Ureter (tissue), 1 donor: ENCODE measurements at places on chromosomes 1 and 21. TPM values are rescaled to one million over a fixed set of nuclear protein-coding genes. Genes with fewer than 3 reads are reported as not detected.

DNA sequence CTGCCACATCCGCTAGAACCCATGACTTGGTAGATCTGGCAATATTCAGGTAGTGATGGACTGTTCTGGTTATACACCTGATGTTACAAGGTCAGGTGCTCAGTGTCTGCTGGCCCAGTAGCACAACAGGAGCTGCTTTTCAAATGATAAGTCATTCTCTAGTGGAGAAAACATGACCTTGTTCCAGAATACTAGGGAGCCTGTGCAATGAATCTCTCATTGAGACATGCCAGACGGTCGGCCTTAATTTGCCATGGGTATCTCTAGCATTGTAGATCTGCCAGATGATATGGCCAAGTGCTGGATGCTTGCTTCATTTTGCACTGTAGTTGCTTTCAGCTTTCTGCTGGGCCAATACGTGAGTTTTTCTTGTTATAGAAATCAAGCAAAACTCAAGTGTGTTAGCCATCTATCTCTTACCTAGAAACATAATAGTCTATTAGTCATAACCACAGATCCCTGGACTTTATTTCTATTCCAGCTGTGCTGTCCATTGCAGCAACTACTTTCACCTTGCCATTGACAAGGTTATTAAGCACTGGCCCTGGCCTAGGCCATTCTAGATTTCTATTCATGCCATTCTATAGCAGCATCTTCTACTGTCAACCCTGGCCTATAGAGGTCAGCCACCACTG, 13.9 kb upstream of the CENPF start:
- DNase-seq, result no peak

DSCAM gene
- total RNA-seq, result not detected

- DNase-seq, result no peak
Measured at GRCh38 chr21:18370301-18370700, 33.3 kb downstream of the TMPRSS15 start.

ARMH1 gene
- total RNA-seq, result 3.0 TPM

- DNase-seq, result no peak
Measured at GRCh38 chr1:183859119-183859518, 54.2 kb downstream of the RGL1 start.

- DNase-seq, result no peak
Measured at GRCh38 chr1:218967836-218968235, 205.8 kb upstream of the LYPLAL1 start.

- no peak for DNase-seq
Measured at GRCh38 chr1:212450331-212450881, 17.7 kb downstream of the NENF start.

DNA sequence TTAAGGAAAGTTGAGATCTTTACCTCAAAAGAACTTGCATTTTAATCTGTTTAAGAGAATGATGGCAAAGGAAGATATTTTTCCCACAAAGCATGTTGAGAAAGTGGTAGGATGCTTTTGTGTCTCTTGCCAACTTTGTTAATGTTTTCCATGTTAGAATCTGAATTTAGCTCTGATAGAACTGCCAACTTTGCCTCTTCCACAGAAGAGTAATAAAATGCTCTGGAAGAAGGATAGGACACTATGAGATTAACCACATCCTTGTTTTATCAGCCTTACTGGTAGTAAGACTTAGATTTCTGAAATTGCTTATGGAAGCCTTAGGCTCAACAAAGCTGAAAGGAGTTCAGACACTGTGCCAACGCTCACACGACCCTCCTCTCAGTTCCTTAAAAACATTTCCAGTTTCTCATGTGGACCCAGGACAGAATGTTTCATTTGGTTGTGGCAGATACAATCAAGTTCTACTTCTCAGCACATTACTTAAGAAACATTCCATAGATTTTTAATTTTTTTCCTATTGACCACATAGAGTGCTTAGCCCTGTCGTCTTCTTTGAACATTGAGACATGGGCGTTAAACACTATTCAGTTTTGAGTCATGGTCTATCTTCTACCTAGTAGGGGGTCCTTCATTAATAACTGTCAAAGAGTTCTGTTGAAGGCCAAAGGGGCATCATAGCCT, 59.0 kb downstream of the MTR start:
- no peak for DNase-seq

DNA sequence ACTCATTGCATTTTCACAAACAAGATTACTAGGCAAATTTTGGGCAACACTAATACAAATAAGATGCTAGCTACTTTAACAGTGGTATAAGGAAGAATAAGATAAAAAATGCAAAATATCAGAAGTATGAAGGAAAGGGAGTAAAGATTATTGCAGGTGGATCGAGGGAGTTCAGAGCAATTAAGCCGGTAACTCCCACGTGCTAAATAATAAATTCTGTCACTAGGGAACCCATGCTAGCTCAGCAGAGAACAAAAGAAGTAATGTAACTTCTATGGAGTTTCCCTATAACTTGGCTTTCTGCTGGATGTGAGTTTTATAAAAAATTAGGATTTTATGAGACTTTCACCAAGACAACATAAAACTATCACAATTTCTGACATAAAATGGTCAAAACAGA, 470.5 kb upstream of the RGS18 start:
- no peak for DNase-seq

GRCh38 chr21:18772404-18772803, 368.8 kb upstream of the TMPRSS15 start:
- no peak for DNase-seq

CFAP74 gene
- 0.83 TPM for total RNA-seq

- peak; percentile 53 for DNase-seq
Measured at GRCh38 chr1:61081686-61082310, 563 bp upstream of the NFIA start.

CENPF gene
- 0.60 TPM for total RNA-seq

DNA sequence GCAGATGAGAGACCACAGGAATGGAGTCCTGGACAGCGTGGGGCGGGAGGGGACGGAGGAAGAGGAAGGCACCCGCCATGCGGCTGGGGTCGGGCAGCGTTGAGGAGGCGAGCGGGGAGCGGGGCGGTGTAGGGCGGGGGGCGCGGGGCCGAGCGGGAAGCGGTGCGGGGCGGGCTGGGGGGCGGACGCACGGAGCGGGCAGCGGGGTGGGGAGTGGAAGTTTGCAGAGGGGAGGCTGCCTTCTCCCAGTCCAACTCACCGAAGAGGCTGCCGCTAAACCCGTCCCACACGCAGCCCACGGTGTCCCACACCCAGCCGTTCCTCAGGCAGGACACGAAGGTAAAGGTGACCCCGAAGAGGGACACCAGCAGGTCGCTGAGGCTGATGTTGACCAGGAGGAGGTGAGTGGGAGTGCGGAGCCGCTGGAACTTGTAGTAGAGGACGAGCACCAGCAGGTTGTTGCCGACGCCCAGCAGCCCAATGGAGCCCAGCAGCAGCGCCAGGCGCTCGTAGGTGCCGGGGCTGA, 483 bp downstream of the CHML start:
- DNase-seq, result peak; percentile 44

TGFBR3 gene
- total RNA-seq, result 102 TPM

DNA sequence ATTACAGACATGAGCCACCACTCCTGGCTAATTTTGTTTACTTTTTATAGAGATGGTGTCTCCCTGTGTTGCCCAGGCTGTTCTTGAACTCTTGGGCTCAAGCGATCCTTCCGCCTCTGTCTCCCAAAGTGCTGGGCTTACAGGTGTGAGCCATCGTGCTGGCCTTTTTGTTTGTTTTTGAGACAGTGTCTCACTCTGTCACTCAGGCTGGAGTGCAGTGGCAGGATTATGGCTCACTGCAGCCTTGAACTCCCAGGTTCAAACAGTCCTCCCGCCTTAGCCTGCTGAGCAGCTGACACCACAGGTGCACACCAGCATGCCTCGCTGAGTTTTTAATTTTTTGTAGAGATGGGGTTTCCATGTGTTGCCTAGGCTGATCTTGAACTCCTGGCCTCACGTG, 49.1 kb downstream of the ADARB1 start:
- DNase-seq, result no peak

DNA sequence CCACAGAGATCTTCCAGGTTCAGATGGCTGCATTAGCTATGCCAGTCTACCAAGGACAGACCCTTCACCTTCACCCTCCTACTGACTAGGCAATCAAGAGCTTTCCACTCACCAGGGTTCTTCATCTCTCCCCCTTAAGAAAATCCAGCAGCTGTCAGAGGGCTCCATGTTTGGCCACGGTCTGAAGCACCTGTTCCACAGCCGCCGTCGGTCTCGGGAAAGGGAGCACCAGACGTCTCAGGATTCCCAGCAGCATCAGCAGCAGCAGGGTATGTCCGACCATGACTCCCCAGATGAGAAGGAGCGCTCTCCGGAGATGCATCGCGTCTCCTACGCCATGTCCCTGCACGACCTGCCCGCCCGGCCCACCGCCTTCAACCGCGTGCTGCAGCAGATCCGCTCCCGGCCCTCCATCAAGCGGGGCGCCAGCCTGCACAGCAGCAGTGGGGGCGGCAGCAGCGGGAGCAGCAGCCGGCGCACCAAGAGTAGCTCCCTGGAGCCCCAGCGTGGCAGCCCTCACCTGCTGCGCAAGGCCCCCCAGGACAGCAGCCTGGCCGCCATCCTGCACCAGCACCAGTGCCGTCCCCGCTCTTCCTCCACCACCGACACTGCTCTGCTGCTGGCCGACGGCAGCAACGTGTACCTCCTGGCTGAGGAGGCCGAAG, 13.8 kb downstream of the TMCC2 start:
- no peak for DNase-seq

GRCh38 chr1:59005491-59006288, 221.8 kb upstream of the JUN start:
- no peak for DNase-seq

DNA sequence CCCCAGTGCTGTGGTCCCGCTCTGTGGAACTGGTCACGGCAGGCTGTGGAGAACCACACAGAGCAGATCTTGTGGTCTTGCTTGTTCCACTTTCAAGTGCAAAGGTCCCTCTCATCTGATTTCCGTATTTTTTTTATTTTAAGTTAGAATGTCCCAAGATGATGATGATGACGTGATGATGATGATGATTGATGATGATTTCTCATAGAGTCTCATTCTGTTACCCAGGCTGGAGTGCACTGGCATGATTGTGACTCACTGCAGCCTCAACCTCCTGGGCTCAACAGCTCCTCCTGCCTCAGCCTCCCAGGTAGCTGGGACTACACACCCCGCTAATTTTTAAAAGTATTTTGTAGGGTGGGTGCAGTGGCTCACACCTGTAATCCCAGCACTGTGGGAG, 12.2 kb downstream of the EVA1C start:
- no peak for DNase-seq

GRCh38 chr1:246526915-246527314, 19.8 kb upstream of the SMYD3 start:
- no peak for DNase-seq

DNA sequence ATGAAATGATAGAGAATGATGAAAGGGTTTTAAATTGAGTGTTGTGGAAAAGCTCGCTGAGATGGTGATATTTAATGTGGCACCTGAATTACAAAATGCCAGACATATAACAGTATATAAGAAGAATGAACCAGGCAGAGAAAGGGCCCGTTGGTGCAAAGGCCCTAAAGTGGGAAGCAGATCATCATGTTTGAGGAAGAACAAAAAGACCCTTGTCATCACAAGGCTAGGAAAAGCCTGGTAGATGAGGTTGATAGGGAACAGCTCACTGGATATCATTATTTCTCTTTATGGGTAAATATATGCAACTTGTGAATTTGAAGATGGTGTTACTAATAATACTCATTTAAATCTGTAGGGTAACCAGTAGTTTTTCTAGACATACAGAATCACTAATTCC, 11.0 kb downstream of the RAP1A start:
- no peak for DNase-seq

DNA sequence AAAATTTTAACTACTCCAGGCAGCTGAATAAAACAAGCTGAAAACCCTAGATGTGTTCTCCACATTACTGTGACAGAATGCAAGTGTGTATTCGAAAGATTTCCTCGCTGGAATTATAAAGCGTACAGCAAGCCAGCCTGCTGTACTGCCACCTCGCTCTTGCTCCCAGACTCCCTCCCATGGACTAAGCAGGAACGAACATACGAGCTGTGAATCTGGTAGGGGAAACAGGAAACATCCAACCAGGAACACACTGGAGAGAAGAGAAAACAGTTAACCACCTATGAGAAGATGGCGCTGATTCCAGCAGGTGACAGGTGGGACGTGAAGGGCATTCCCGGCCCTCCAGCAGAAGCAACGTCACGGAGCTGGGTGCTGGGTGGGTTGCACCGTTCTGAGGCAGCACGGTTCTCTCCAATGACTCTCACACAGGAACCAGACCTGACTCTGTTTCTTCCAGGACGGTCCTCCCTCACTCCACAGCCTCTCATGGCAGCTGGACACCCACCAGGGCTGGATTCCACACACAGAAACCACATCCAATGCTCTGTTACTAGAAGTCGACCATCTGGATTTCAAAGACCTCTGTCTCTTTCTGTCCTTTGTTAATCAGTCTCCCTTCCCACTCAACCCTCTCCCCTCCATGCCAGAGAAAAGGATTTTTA, 219.2 kb downstream of the RERE start:
- DNase-seq, result no peak

- no peak for DNase-seq
Measured at GRCh38 chr1:47769983-47770382, 227.2 kb downstream of the TRABD2B start.

DNA sequence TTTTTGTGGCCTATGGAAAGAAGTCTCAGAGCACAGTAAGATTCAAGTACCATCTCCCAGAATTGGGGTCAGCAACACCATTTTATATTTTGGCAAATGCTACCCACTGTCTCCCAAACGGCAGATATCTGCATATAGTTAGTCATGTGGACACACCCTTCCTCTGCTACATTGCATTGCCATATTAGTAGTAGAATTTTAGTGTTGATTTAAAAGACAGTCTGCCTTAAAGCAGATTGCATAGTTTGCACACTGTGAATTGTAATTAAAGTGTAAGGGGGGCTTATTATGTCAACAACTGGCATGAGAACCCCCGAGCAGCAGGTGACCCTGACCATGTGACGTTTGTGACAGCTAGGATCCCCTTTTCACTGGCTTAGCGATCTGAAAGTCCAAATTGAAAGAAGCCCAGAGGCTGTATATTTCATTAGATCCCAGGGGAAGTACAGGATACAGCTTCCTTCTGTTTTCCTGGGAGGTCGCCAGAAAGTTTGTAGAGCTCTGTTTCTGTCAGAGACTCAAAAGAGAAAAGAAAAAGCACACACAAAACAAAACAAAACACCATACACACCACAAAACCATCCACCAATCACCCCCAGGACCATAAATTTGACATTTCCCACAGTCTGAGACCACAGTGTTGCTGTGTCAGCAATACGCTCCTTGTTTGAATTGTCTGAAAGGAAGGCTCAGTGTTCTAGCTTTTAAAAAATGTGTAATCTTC, 172.4 kb downstream of the NFIA start:
- no peak for DNase-seq

DNA sequence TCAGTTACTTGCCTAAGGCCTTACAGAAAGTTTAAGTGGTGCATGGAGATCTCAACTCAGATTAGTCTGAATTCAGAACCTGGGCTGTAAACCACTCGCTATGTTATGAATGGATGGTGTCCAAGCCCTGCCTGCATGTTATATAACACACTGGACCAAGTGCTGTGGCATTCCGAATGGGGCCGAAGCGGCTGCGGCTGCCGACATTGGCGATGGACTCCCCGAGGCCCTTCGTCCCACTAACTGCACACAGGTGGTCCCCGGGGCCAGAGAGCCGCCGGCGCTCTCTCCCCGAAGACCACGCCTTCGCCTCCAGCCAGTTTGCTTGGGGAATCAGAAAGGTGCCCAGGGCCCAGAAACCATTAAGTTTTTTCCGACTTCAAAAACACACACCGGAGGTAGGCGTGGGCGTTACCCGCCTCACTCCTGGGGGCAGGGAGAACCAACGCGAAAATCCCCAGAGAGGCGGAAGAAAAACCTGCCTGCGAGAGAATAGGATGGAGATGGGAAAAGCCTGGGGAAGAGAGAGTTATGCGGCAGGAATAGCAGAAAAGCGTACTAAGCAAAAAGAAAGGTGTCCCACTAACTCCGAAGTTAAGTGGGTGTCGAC, 579 bp upstream of the TENT5C start:
- no peak for DNase-seq
